Stimulated activated CD4-positive, alpha-beta T cell treated with anti-CD3 and anti-CD28 coated beads, TNF-alpha, amount 100 ng/mL, for 24 hours (primary cell): ENCODE measurements at places on chromosomes 1 and 21.
A peak's percentile ranks its signal among the peaks of the same experiment; 100 is the strongest.

- no peak for DNase-seq
Observed at GRCh38 chr1:8764293-8764937, 53.0 kb downstream of the RERE start.

- DNase-seq = no peak
Observed at GRCh38 chr1:183180634-183181056, 5.4 kb upstream of the LAMC2 start.

DNA sequence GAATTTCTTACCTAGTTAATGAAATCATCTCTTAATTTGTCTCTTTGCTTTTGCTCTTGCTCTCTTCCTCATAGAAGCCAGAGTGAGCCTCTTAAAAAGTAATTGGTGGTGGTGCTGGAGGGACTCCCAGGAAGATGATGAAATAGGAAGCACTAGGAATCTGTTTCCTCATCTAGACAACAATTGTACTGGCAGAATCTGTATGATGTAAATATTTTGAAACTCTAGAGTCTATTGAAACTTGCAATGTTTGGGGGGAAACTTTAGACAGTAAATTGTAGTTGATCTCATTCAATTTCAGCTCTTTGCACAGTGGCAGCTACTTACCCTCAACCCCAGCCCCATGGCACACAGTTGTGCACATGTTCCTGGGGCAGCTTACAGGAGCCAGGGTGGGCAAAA, 10.6 kb downstream of the RGSL1 start:
- no peak for DNase-seq

GRCh38 chr1:174407665-174408064, 40.1 kb upstream of the GPR52 start:
- no peak for DNase-seq

DNA sequence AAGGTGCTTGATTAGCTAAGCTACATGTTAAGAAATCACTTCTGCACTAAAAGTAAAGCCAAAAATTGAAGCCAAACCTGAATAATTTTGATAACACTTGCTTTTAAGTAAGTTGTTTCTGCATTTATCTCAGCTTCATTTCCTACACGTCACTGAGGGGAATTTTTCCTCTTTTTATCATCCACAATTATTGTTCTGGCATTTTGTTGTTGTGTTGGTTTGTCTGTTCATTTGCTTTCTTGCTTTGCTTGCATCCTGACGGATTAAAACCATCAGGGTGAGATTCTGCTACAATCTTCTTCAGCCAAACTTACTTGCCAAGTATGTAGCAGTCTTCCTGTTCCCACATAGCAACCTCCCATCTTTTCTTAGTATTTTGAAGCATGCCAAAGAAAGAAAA, 18.0 kb upstream of the EEIG2 start:
- no peak for DNase-seq

DNA sequence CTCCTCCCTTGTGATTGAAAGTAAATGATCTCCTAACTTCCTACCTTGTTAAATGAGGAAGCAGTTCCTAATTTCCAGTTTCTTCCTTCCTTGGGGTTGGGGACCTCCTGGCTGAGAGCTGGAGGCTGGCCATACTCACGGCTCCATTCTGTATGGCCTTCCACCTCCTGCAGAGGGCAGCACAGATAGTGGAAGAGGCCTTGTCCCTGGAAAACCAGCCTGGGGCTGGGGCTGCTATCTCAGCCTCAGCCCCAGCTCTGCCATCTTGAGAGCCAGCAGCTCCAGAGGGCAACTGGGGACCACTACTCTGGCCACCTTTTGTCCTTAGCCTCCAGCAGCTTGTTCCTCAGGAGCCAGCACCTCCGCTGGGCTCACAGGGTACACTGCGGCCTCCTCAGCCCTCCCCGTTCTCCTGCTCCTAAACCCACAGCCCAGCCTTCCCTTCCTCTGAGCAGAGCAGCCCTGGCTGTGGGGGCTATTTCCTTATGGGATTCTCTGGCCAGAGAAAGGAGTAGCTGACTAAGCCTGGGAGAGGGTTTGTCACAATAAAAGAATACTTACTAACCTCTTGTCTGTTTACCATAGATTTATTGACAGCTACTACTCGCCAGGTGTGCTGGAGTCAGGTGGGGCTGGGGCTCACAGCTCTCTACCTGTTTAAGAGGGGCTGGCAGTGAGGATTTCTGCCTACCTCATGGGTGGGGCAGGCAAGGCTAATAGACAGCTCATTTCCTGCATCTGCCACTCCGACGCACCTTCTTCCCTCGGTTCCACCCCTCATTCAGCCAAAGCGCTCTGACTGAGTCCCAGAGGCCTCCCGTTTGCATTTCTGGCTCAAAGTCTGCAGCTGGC, 6.3 kb downstream of the TMEM234 start:
- DNase-seq = no peak

- DNase-seq = no peak
Observed at GRCh38 chr1:226381226-226381998, 26.5 kb downstream of the PARP1 start.

DNA sequence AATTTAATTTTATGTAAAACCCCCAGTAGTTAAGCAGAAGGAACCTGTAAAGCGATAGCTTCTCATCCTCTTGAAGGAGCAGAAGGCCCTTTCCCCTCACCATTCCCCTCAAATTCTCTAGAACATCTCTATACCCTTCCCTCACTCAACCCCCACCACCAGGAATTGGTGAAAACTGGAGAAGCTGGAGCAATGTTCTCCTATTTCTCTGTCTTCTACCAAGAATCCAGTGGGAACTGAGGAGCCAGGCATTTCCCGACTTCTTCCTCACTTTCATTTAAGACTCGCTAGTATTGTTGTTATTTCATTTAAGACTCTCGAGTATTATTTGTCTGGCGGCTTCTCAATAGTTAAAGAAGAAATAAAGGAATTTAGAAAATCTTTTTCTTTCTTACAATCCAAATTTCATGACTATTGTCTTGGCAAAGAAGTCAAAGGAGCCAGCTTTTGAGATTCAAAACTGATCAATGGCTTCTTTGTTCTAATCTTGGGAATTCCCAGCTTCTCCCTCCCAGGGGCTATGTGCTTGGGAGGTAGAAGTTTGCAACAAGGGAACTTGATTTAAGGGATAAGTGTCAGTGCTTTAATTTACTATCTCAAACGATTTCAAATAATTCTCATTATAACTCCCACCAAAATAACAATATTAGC, 253.3 kb upstream of the ADGRL2 start:
- DNase-seq = no peak

GRCh38 chr1:162357681-162358266, 18.9 kb downstream of the SPATA46 start:
- no peak for DNase-seq

DNA sequence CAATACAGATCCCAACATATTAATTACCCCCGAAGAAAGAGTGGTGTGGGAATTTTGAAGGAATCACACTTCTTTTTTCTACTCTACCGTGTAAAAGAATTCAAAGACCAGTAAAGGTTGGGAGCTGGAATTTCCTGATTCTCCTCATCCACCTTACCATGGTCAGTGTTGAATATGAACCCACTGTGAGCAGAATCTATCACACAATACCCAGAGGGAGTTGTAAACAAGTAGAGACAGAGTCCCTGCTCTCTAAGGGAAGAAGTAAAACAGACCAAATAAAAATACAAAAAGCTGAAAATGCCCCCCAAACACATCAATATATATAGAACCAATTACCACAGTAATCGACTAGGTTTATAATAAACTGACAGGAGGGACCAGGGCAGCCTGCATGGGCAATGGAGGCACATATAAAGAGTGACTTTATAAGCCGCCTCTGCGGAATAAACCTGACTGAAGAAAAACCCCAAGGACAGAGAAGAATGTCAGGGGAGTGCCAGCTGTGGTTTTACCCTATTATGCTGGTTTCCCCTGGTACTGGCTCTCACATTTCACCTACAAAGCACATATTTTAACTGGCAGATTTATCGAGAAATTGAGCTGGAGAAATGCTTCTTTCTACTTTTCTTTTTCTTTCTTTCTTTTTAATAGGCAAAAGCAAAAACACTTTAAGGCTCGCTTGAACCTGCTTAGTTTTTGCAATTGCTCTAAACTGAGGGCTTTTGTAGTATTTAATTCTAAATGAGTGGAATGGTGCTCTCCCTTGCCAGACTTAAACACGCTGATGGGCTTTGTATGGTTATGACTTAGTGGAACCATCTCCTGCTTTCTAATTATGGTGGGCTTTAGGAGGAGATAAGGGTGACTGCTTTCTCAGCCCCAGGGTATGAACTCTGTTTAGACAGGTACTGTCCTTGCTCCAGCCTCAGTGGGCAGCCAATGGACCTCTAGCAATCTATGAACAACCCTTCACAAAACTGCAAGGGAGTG, 244.8 kb downstream of the ASTN1 start:
- no peak for DNase-seq

GRCh38 chr1:208174731-208175507, 69.3 kb downstream of the PLXNA2 start:
- no peak for DNase-seq

DNA sequence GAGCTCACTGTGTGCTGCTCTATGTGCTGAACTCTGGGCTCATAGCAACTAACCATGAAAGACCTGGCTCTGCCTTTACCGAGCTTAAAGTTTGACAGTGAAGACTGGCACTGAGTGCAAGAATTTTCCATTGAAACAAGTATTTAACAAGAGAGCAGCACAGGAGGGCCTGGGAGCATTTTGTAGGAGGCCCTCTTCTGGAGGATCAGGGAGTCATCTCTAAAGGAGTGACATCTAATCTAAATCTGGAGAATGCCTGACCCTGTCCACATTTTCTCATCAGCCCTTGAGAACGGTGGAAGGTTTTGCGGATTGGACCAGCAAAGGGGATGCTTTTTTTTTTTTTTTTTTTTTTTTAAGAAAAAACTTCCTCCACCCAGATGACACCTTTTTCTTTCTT, 150.8 kb downstream of the ROR1 start:
- no peak for DNase-seq

GRCh38 chr1:178634445-178634844, 90.6 kb upstream of the RALGPS2 start:
- DNase-seq = no peak

DNA sequence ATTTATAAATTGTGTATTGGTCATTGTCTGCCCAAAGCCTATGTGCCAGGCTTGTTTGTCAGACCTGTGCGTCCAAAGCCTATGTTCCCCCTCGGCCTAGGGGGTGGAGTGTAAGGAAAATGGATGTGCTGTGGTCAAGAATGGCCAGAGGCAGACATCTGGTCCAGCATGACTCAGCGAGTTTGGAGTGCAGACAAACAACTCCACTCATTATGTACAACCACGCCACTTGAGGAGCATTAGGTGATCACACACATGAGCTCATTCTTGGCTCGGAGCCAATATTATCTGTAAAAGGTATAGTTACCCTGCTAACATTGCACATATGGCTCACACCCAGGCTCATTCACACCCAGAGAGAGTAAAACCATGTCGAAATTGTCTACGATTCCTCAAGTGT, 1047.6 kb upstream of the ADGRL4 start:
- no peak for DNase-seq

DNA sequence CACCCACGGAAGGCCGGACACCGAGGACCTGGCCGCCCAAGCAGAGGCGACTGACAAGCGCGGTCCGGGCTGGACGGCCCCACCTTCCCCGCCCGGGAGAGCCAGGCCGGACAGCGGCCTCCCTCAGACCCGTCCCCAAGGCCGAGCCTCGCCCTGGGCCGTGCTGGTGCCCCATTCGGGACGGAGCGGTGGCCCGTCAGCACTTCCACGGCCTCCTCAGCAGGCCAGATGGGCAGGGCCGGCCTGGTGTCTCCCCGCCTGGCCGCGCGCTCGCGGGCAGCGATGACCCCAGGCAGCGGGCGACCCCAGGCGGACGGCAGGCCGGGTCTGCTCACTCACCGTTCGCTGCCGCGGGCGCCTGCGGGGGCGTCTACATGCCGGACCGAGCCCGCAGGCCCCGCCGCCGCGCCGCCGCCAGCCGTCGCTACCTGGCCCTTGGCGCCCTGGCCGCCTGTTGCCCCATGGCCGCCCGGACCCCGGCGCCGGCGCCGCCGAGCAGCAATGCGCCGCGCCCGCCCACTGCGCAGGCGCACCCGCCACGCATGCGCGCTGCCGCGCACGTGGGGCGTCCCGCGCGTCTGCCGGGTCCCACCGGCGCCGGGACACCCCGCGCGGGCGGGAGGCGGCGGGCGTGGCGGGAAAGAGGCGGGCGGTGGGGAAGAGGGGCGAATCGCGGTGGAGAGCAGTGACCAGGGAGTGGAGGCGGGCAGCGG, at the start of gene NADK:
NADK (minus strand) TSS at position 521 of the 713 bp plus-strand sequence. CDS start 13,064 bp downstream, outside the sequence.
- DNase-seq = peak; percentile 46

DNA sequence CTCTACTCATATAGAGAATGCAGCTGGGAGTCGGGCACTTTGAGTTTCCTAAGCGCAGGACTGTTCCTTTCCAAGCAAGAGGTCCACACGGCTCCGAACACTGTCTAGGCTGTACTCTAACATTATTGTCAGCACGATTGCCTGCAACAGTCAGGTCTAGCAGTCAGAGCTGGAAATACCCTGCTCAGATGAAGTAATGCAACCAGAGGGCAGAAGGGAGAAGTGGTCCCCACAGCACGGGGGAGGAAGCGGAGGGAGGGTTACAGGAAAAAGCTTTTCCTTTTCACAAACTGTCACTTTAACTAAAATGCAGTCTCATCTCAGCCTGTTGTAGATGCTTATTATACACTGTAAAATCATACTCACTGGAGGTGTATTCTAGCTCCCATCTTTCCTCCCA, 98.9 kb upstream of the SLC44A3 start:
- DNase-seq = no peak

DNA sequence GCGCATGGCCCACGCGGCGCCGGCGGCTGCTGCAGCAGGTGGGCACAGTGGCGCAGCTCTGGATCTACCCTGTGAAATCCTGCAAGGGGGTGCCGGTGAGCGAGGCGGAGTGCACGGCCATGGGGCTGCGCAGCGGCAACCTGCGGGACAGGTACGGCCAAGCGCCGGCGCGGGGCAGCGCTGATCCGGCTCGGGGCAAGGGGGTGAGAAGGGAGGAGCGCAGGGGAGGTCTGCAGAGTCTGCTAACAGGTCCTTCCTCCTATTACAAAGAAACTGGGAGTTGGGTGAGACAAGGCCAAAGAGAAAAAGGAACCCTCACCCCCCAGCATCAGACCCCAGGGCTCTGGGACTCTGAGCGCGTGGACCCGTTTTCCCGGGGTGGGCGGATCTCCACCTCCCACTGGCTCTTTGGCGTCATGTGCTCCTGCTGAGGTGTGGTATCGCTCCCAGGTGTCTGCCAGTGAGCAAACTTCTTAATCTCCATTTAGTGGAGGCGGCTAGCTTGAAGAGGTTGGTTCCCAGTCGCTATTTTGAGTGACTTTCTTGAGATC, 431 bp downstream of the MTARC1 start:
- DNase-seq = no peak

DNA sequence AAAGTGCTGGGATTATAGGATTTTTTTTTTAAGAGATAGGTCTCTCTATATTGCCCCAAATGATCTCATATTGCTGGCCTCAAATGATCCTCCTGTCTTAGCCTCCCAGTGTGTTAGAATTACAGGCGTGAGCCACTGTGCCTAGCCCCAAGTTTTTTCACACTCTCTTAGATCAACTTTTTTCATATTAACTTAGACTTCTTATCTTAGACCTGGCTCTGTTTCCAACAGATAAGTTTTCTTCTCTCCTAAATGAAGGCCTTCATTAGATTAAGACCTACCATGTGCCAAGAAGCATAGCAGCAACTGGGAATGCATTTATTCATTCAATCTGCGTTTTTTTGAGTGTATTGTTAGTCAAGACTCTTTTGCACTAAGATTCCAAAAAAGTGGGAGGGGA, 20.2 kb upstream of the HTR1D start:
- no peak for DNase-seq
